ENCODE measurements at places on chromosomes 1 and 21.
A peak's percentile ranks its signal among the peaks of the same experiment; 100 is the strongest.

- DNase-seq: no peak
Measured at GRCh38 chr1:169127305-169127704, 20.8 kb downstream of the ATP1B1 start.

DNA sequence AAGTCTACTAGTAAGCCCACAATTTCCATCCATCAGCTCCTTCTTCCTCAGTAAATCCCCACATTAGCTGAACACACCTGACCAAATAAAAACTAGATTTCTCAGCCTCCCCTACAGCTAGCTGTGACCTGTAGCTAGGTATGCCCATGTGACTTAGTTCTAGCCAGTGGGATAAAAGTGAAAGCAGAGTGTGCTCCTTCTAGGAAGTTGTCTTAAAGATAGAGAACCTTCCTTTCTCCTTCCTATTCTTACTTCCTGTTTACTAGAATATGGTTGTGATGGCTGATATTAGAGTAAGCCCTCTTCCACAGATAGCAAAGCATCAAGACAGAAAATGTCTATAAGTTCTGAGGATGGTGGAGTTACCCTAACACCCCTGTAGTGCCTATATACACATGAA is 67.0 kb downstream of the PIK3R3 start:
- DNase-seq: no peak

- DNase-seq: peak; percentile 96
Measured at GRCh38 chr1:36350659-36351226, 27.3 kb upstream of the EVA1B start.

DNA sequence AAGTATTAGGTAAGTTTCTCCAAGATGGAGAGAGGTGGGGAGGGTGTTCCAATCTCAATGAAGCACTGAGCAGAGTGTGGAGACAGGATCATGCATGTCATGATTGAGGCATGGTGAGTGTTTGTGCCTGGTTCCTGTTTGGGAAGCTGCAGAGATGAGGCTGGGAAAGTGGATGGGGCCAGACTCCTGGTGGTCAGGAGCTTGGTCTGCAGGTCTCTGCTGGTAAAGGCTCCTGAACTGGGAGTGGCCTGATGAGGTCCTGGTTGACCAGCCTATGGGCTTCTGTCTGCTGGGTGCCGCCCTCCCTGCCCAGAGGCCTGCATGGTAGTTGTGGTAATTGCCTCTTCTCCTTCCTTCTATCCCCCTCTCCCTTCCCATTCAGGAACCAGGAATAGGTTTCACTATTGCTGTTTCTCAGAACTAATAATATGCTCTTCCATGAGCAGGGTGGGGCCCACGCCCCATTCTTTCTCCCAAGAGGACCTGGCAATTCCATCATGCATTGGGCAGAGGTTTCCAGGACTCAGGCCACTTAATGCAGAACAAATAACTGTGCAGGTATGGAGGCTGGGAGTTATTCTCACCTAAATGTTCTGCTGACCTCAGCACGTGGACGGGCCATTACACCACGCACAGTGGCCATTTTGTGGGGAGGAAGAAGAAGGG is 24.5 kb downstream of the PROK1 start:
- no peak for DNase-seq

- DNase-seq: no peak
Measured at GRCh38 chr1:208113011-208113410, 131.2 kb downstream of the PLXNA2 start.

GRCh38 chr1:199124351-199124750 is 485.5 kb downstream of the PTPRC start:
- DNase-seq: no peak
